ENCODE measurements at places on chromosomes 11 and 22.
A peak's percentile ranks its signal among the peaks of the same experiment; 100 is the strongest.

- DNase-seq: peak; percentile 56
Observed at GRCh38 chr22:50252082-50253045, 1.3 kb upstream of the HDAC10 start.

DNA sequence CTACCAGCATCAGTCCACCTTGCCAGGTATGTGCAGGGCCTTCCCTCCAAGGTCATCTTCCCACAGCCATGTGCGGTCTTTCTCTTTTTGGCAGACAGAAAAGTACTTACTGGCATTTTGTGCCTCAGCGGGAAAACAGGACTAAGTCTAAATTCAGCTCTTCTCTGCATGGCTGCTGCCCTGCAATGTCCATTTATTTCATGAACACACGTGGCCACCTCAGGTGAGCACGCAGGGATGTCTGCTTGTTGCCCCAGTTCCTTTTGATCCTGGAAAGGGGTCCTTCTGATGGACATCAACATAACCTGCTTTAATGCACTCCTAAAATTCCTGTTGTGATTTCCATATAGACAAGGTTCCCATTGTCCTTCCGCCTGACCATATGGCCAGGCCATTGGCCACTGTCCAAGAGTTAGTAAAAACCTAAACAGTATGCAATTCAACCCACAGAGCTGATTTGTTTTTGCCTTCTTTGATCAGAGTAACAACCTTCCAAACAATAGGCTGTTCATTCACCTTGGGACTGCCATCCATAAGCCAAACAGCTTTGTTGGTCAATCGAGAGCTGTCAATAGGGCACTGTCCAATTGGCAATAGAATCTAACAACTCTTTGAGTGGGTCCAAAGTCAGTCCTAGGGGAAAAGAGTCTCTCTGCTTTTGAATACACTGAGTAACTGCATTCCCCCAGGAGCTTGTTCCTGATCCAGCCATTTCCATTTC is 5.9 kb downstream of the TREH start:
- DNase-seq: no peak

DNA sequence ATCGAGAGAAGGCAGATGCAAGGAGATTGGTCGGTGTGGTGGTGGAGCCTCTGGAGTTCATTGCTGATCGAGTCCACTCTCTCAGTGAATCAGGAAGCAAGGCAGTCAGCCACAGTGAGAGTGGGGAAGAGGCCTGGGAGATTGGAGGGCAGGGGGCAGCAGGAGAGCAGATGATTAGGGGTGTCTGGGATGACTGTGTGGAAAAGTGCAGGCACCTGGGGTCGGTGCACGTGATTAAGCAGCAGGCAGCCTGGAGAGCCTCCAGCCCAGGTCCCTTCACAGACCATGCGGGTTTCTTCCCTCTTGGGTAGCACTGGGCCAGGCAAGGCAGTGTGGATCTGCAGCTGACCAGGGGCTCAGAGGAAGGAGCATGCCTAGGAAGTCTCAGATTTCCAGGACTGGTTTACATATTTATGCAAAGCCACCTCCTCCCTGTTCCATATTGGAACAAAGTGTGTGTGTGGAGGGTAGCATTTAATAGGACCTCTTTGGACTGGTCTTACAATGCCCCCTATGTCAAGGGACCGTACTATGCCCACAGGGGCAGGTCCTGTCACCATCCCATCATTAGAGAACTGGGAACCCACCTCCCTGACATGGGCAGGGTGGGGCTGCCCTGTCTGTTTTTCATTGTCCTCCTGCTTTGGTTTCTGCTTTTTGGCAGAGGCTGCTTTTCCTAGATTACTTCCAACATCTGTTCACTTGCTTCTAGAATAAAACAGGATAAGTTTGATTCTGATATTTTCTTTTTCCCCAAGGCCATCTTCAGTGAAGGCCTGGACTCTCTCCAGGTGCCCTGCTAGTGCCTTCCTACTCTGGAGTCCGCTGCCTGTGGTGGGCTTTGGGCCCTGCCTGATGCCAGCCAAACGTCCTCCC is 14.0 kb upstream of the GDPD5 start:
- DNase-seq: no peak

DNA sequence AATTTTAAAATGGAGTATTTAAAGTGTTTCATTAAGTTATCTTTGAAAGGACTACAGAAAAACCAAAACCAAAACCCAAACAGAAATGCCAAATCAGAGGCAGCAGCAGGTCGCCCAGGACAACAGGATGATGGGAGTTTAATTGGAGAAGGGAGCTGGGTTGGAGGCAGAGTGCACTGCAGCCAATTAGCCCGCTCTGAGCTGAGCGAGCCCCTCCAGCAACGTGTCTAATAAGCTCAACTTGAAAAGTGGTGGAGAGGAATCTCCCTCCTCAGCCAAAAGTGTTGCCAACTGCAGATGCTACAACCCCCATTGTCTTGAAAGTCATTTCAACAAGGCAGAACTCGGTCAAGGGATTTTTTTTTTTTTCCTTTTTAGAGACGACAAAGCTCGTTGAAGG is 323.9 kb downstream of the CADM1 start:
- DNase-seq: no peak

DNA sequence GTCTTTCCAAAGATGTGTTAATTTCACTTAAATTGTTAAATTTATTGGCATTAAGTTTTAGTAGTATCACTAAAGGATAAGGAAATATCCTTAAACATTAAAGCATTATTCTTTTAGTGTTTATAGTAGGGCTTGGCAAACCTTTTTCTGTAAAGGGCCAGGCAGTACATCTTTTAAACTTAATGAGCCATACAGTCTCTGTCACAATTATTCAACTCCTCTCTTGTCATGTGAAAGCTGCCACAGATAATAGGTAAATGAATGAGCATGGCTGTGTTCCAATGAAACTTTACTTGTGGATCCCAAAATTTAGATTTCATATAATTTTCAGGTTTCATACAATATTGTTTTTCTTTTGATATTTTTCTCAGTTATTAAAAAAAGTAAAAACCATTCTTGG is 268.2 kb upstream of the C11orf87 start:
- DNase-seq: no peak

DNA sequence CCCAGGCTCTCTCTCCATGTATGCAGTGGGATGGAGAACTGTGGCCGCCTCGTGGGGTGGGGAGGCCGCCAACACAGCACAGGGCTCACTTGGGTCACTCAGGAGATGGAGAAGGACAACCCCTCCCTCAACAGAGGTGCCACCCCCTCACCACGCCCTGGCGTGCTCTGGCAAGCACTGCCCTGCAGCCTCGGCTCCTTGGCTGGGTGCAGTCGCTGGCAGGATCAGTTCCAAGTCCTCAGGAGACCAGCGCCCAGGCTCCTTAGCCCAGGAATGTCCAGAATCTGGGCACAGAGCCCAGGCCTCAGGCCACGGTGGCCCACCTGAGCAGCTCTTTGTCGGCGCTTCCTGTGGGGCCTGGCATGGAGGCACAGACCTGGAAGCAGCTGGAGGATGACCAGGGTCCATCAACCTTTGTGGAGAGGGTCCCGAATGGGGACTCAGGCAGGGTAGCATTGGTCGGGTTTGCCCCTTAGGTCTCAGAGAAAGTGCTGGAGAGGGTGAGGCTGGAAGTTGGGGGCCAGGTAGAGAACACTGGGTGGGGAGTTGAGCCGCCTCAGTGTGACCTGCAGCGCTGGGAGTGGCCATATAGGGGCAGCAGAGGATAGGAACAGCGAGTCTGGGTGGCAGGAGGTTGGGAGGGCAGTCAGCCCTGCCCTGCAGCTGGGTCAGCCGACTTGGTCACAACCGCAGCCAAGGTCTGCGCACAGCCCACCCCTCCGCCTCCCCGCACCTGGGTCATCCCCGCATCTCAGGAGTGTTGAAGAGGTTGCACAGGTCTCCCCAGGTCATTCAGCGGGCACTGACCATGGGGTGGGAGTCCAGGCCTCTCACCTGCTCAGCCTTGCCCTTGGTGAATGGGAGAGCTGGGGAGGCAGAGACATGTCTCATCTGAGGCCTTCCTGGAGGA is 8.2 kb downstream of the SUSD2 start:
- no peak for DNase-seq

DNA sequence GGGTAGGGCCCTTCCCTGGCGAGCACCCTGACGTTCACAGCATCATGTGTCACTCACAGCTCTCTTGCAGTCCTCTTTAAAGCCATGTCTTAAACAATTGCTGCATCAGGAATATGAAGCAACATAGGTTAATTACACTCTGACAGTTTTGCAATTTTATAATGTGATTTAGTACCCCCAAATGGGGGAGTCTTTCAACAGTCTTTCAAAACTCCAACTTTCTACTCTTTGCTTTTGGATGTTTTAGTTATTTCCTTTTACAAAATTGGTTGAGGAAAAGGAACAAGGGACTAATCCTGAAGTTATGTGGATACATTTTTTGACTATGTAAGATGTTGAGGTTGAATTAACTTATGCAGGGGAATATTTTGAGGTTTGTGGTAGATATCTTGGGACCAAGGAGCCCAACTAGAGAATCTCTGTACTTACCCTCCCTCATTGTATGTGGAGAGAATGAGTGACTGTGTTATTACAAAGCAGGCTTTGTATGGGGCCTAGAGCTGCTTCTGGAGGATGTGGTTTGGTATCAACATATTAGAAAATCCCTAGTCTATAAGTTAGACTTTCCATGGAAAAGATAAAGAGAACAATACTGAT is at the start of gene MMP8:
TSS of gene MMP8 (minus strand) at position 51 of the 597 bp plus-strand sequence. CDS start 99 bp downstream, outside the sequence.
- DNase-seq: no peak

GRCh38 chr11:123473941-123474677 is 44.0 kb downstream of the GRAMD1B start:
- no peak for DNase-seq

DNA sequence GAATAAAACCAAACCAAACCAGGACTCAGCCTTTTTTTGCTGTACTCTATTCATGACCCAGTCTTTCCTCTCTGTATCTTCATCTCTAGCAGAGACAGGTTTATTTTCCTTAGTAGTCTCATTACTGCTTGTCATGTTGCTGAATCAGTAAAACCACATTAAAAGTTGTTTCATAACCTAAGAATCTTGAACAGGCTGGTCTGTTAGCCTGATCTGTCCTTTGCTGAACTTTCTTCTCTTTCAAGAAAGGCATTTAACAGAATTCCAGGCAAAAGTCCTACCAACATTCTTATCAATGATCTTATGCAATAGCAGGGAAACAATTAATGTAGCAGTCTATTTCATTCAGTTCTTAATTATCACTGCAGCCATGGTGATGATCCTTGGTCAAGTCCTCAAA is 197.7 kb downstream of the CASP12 start:
- DNase-seq: no peak

DNA sequence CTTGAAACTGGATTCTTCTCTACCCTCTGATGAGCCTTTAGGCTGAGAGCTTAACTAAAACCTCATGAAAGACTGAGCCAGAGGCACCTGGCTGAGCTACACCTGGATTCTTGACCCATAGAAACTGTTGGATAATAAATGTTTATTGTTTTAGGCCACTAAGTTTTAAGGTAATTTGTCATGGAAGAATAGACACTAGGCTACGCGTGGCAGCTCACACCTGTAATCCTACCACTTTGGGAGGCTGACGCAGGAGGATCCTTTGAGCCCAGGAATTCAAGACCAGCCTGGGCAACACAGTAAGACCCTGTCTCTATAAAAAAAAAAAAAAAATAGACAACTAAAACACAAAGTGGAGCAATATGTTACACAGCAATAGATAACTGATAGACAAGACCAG is 29.2 kb upstream of the UPB1 start:
- no peak for DNase-seq

- DNase-seq: no peak
Observed at GRCh38 chr11:33703788-33704187, 3.2 kb upstream of the C11orf91 start.

DNA sequence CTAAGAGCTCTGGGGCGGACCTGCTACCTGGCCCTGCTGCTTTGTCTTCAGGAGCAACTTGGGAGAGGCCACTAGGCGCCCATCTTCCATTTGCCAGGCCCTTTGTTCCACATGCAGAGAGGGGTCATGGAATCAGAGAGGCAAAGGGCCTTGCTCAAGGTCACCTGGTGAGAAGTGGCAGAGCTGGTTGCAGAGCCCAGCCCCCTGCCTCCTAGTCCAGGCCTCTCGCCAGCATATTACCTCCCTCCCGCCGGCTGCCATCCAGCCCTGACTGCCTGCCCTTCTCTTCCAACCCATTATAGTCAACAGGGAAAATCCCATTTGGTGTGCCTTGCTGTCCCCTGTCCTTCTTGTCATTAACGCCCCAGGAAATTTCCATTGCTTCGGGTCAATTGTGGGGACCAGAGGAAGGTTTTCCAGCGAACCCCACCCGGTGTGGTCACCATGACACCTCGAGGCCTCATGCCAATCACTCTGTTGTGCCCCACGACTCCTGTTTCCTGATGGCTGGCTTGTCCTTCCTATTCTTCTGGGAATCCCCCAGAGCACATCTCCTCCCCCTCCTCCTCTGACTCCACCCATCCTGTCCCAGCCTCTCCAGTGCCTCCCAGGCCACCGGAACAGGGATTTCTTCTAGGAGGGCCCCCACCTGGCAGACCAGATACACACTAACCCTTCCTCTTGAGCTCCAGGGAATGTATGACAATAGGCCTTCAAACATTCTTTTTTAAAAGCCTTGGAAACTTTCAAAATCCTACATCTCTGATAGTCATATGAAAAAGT is 77.0 kb downstream of the NECTIN1 start:
- DNase-seq: no peak

DNA sequence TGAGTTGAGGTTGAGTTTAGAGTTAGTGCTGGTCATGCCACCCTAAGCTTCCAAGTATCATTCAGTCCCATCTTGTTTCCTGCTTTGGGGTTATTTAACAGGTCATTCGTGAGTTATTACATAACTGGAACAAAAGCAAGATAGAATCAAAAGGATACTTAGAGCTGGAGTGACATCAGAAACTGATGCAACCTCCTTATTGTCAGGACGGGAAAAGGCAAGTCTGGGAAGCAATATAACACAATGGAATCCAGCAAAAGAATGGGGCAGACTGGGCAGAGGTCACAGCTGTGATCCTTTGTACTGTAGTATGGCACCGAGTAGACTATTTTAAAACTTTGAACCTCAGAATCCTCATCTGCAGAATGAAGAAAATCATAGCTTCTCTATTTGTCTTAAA is 4.4 kb upstream of the PRSS23 start:
- DNase-seq: no peak

GRCh38 chr11:134949121-134950090 is 537.4 kb upstream of the B3GAT1 start:
- DNase-seq: no peak

DNA sequence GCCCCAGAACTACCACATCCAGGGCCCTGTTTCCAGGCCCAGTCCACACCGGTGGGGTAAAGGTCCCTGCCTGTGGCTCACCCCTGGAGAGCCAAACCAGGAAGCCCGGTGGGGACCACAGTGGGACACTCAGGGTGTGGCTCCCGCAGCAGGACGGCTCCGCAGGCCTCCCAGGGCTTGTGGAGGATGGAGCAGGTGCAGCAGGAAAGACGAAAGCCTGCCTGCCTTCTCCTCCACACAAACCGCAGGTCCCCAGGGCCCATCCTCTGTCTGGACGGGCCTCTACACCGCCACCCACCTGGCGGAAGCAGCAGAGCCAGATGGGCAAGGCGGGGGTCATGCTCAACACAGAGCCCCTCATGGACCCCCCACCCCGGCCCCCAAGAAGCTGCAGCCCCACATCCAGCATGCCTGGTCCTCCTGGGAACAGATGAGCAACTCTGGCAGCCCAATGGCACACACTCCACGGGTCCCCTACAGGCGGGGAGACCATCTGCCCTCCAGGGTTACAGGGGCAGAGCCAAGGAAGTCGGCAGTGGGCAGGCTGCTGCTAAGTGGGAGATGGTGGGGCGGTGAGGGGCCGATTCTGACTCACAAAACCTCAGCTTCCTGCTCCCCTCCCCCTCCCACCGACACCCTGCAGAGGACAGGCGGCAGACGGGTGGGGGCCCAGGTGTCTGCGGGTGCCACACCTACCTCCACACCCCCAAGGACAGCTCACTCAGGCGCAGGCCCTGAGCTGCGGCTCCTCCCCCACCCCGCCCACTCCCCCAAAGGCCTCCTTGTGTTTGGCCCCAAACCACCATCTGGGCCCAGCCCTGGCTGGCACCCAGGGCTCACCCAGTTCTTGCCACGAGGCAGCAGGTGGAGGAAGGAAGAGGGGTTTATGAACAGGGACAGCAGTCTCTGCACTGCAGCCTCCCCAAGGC is 5.2 kb downstream of the SBF1 start:
- peak; percentile 90 for DNase-seq
